NCI-H524 (cell line): ENCODE measurements at places on chromosomes 2 and 18.

DNA sequence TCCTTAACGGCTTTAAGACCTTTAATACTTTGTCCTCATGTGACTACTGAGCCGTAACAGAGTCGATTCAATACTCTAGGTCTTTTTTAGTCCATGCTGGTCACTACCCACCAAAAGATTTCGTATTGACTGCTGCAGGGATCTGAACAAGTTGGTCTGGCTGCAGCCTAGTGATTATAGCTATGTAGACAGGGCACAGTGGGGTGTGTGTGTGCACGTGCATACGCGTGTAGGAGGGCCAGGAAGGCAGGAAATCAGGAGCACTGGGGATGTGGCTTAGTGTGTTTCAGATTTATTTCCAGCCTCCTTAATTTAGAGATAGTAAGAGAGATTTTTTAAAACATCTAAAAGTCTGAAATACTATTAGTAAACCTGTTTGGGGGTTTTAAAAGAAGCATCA, 161.4 kb downstream of the MYO3B start:
- DNase-seq = no peak

- no peak for DNase-seq
Observed at GRCh38 chr2:229087267-229087666, 183.8 kb downstream of the PID1 start.

DNA sequence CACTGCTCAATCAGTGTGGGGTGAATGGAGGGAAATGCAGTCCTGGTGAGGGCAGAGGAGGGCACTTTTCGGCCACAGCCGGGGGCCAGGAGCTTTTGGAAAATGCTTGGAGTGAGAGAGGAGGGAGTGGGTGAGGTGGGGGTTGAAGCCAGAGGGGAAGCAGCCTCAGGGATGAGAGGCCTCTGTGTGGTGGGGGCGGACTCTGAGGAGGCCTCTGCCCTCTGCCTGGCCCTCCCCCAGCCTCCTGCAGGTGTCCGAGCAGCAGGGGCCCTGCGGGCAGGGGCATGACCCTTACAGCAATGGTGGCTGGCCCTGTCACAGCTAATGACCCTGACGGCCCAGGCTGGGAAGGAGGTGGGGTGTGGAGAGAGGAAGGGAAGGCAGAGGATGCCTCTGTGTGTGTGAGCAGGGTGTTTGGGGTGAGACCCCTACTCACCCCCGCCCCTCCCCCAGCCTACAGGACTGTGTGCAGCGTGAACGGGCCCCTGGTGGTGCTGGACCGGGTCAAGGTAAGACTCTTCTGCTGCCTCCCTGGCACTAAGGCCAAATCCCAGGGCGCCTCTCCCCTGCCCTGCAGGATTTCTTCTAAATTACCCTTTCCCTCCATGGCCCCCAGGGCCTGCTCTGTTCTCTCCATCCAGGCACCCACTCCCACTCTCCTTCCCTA, 7.6 kb downstream of the ATP6V1B1 start:
- no peak for DNase-seq

DNA sequence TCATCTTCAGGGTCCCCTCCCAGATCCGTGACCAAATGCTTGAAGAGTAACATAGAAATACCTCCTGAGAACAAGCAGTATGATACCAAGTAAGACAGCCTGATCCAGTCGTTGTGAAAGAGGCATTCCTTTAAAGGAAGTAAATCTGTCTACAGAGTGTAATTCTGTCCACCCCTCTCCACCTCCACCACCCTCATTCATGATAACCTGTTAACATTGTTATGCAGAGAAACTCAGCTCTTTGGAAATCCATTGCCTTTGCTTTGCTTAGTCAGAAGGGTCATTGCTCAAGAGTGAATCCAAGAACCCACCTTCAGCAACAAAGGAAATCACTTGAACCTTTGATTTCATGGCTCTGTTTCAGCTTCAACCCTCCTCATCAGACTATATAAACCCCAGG, 155.6 kb downstream of the CYP26B1 start:
- DNase-seq = no peak

GRCh38 chr2:138090330-138090729, 126.1 kb downstream of the HNMT start:
- peak; percentile 47 for DNase-seq
